ENCODE measurements at places on chromosomes 2 and 18.
A peak's percentile ranks its signal among the peaks of the same experiment; 100 is the strongest.

DNA sequence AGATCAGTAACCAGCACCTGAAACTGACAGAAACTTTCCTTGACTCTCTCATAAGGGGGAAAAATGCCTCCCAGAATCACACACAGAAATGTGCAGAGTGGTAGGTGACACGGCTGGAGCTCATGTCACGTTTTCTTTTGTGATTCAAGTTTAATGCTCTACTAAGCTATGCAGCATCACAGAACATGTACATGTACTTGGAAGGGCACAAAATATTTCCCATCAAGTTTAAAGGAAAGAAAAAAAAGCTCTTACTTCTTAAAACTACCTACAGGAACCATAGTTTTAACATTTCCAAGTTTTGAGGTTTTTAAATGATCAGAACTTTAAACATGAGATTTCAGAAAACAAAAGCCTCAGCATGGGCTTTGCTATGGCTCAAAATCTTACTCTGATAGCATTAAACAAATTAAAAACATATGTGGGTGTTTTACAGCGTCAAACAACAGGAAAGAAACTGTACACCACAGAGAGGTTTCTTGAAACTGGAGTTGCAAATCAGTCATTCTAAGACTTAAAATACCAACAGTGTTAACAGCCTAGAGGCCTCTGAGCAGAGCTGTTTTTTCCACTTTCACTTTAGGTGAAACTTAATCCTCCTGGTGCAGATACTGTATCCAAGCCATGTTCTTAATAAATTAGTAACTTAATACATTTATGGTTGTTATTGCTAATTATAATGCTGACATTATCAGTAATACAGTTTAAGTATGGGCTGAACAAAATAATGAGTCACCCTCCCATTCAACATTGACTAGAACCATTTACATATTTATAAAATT is 30.1 kb downstream of the MBP start:
- peaks cover 99% of the 10 kb centered on the region for H3K4me1 ChIP-seq
- no peak for DNase-seq
- H3K27ac ChIP-seq = peak overlapping the region; percentile 99
- H3K36me3 ChIP-seq = peaks cover 7% of the 10 kb centered on the region

- no peak for DNase-seq
- peaks cover 3% of the 10 kb centered on the region for H3K27me3 ChIP-seq
- peak overlapping the region; percentile 97 for H3K27ac ChIP-seq
- H3K36me3 ChIP-seq = peaks cover 3% of the 10 kb centered on the region
These were observed 649 bp downstream of the ESCO1 start for GRCh38 chr18:21599585-21600525.

- peaks cover 15% of the 10 kb centered on the region for H3K27me3 ChIP-seq
- DNase-seq = no peak
- H3K4me1 ChIP-seq = no peaks in the 10 kb centered on the region
These were observed 22.1 kb upstream of the EVA1A start for GRCh38 chr2:75582840-75583239.

DNA sequence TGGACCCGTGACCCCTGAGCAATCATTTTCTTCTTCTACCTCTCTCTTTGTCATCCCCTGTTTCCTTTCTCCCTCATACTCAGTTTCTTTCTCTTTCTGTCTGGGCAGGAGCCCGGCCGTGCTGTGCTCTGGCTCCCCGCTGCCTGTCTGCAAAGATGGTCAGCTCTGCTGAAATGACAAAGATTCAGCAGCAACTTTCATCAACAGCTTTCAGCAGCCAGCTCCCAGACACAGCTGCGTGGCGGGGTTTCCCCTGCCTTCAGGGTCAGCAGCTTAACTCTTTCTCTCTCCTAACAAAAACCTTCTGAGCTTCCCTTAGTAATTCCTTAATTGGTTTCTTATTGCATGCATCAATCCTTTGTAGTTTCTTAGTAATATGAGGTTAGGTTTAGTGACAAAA is 1234.4 kb downstream of the CNTNAP5 start:
- no peak for DNase-seq
- no peak overlapping the region for H3K27ac ChIP-seq
- no peaks in the 10 kb centered on the region for H3K27me3 ChIP-seq

DNA sequence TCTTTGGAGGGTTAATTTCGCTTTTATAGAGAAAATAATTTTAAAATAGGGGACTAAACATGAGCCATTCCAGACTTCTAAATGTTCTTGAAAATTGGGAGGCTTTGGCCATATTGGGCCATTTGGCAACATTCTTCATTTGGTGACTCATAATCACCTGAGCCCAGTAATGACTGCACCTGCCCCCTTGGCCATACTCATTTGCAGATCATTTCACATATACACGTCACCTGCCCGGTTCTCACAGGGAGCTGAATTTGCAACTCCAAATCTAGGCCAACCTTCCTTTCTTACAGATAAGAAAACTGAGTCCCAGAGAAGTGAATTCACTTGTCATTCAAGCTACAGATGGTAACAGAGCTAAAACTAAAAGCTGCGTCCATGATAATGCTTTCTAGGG is 289.7 kb downstream of the EPHA4 start:
- no peaks in the 10 kb centered on the region for H3K4me1 ChIP-seq
- no peaks in the 10 kb centered on the region for H3K27me3 ChIP-seq
- no peaks in the 10 kb centered on the region for H3K36me3 ChIP-seq
- DNase-seq = no peak
- H3K4me3 ChIP-seq = no peak overlapping the region

DNA sequence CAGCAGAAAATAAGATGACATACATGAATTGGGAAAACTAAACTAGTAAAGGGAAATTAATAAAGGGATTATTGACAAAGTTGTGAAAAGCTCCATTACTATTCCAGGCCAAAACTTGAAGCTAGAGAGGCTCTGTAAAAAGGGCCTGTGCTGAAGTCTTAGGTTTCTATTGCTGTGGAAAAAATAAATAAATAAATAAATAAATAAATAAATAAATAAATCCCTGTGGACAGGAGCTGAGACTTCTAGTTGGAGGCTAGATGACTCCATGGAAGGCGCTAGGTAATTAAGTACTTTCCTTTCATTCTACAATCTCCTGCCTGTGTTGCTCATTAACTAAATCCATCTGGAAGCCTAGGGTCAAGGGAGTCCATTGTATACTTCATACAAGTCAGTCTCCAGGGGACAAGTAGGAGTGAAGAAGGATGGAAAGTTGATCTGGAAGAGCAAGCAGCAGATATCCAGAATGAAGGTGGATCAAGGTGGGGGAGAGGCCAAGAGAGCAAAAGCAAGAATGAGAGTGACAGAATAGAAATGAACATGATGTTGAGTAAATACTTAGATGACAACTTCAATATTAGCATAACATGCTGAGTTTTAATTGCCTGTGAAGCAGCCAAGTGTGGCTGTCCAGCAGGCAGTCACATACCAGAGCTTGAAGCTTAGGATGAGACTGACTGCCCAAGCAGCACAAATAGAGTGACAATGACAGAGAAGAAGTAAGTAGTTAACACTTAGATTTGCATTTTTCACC is 26.2 kb upstream of the CCNT2 start:
- H3K27me3 ChIP-seq = no peaks in the 10 kb centered on the region
- no peaks in the 10 kb centered on the region for H3K4me1 ChIP-seq
- no peak overlapping the region for H3K4me3 ChIP-seq
- no peak overlapping the region for H3K27ac ChIP-seq
- H3K36me3 ChIP-seq = no peaks in the 10 kb centered on the region

DNA sequence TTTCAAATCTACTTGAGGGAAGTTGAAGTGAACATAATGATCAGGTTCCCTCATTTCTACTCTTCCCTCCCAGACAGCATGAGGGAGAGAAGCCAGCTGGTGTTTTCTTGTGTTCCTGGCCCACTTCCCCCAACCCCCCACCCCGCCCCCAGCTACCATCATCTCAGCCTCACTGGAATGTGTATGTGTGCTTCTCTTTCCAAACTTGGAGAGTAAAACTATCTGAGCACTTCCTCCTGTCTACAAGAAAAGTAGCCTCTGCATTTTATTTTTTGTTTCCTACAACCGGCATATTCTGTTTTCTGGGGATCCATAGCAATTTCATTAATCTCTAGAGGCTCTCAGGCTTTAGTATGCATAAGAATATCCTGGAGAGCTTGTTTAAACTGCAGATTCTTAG is 53.6 kb upstream of the GRHL1 start:
- no peaks in the 10 kb centered on the region for H3K27me3 ChIP-seq
- H3K36me3 ChIP-seq = peaks cover 23% of the 10 kb centered on the region
- peaks cover 10% of the 10 kb centered on the region for H3K4me1 ChIP-seq

DNA sequence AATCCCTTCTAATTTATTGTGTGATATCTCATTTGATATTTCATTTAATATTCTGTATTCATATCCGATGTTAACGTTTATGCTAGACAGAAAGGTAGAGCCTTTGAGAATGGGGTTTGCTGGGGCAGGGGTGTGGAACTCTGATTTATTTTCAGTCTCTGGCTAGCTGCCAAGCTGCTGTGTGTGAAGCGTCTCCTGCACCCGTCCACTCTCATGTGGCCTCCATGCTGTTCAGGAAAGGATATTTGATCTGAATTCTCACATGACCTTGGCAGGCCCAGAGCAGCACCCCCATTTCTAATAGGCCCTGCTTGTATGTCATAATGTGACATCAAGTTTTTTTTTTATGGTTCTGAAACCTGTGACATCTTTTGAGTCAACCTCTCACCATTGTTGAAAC is 1.6 kb downstream of the IL1R1 start:
- no peak for DNase-seq
- H3K4me3 ChIP-seq = no peak overlapping the region
- H3K36me3 ChIP-seq = peaks cover 2% of the 10 kb centered on the region
- no peak overlapping the region for H3K27ac ChIP-seq

GRCh38 chr18:42778445-42779042 is 336.9 kb downstream of the RIT2 start:
- H3K4me3 ChIP-seq = no peak overlapping the region
- no peaks in the 10 kb centered on the region for H3K4me1 ChIP-seq
- no peak overlapping the region for H3K27ac ChIP-seq
- no peaks in the 10 kb centered on the region for H3K36me3 ChIP-seq

DNA sequence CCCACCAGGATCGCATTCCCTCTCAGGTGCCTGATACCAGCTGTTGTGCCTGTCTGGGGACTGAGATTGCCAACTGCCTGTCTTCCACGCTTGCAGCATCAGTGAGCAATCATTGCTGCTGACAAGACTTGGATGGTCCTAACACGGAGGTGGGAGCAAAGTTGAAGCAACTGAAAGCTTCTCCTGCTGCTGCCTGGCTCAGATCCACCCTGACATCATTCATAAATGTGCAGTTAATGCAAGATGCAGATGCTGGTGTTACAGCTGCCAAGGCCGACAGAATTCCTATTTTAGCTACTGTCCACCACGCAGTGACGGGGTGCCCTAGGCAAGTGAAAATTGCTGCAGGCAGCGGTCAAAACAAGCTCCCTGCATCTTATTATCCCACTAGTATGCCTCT is 131.4 kb downstream of the VWC2L start:
- H3K27ac ChIP-seq = no peak overlapping the region
- no peak overlapping the region for H3K4me3 ChIP-seq
- H3K36me3 ChIP-seq = no peaks in the 10 kb centered on the region
- H3K27me3 ChIP-seq = peaks cover 2% of the 10 kb centered on the region
- no peaks in the 10 kb centered on the region for H3K4me1 ChIP-seq

Data from naive thymus-derived CD8-positive, alpha-beta T cell (primary cell).